ENCODE measurements at places on chromosomes 1 and 21.

GRCh38 chr21:35127026-35127425, 77.9 kb upstream of the RUNX1 start:
- DNase-seq: no peak

DNA sequence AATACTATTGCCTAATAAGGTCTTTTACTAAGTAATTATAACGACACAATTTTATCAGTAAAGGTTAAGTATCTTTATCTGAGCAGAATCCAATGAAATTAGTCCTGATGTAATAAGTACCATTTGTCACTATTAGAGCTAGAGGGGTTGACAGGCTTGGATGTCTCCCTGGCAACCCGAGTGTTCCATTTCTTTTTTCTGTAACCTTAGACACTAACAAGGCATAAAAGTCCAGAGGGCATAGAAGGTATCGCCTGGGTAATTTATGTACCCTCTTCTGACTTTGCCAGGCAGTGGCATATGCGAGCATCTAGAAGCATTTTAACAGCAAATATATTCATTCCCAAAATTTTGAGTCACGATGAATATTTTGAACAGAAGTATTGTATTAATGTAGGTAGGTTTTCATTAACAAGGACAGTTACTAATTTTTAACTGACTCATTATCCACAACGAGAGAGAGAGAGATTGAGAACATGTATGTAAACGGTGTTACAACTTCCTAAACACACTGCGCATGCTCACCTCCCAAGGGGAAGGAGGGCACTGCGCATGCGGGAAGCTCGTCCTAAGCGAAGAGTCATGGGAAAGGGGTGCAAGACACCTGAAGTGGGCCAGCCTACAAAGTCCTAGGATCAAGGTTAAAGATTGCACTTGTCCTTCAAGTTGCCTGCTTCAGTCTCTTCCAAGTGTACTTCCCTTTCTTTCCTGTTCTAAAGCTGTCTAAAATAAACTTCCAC, 423.9 kb downstream of the DSCAM start:
- DNase-seq: no peak

DNA sequence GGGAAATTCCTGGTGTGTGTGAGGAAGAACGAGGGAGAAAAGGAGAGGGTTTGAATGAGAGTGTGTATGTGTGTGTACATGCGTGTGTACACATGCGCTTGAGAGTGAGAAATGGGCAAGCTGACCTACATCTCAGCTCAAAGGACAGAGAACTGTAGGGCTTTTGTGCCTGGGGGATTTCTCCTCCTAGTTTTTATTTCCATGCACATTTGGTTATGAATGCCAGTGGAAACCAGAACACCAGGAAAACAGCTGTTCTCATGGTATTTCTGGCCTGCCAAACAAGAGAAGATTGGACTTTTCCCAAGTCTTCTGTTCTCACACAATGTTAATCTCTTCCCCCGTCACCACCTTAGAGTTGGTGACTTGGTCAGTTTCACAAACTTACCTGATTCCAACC, 45.2 kb downstream of the SLC44A3 start:
- DNase-seq: no peak

DNA sequence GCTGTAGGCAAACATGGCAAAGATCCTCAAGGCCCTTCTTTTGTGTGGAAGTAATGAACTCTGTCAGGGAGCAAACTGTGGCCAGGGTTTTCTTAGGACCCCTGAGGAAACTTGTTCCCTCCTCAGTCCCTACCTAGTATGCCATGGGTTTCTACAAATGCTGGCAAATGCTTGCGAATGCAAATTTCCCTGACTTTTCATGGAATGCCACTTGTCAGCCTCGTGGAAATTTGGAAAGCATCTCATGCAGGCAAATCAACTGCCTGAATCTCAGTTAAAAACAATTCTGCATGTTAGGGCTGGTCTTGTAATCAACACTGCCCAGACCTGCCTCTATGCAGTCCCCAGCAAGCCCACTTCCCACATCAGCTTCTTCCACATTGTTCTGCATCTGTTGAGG, 334.9 kb upstream of the AJAP1 start:
- DNase-seq: no peak

GRCh38 chr1:24918995-24919605, 11.0 kb downstream of the RUNX3 start:
- no peak for DNase-seq

DNA sequence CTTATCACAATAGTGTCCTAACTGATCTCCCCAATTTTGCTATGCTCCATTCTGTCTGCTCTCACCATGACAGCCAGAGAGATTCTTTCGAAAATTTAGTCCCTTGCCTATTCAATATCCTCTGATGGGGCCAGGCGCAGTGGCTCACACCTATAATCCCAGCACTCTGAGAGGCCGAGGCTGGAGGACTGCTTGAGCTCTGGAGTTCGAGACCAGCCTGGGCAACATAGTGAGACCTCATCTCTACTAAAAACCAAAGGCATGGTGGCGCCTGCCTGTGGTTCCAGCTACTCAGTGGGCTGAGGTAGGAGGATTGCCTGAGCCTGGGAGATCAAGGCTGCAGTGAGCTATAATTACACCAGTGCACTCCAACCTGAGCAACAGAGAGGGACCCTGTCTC, 16.1 kb upstream of the PDZK1IP1 start:
- no peak for DNase-seq

DNA sequence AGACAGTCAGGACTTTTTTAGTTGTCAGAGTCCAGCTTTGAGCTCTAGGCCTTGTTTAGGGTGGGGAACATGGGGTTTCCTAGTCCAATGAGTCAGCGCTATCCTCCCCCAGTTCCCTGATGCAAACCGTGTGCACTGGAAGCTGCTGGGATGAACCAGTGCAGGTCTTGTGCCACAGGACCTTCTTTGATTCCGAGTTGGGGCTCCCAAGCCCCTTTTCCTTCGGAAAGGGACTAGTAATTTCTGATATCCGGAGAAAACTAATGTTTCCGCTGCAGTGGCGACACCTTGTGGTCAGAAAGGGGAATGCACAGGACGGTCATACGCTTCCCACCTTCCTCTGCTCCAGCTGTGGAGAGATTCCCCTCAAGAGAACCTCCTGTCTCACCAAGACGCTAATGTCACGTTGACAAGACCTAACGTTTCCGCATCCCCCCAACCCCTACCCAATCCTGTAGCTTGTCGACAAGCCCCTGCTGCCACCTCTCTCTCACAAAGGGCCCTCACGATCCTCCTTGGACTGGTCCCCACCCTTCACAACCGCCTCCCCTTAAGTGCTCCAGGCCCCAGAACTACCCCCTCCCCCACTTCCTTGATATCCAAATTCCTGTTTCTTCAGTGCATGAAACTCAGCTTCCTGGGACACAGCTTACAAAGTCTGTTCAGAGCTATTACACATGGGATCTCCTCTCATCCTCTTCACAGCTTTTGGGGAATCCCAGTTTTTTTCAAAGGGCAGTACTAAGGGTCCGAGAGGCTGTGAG, 30.9 kb downstream of the GPA33 start:
- peak; percentile 69 for DNase-seq

DNA sequence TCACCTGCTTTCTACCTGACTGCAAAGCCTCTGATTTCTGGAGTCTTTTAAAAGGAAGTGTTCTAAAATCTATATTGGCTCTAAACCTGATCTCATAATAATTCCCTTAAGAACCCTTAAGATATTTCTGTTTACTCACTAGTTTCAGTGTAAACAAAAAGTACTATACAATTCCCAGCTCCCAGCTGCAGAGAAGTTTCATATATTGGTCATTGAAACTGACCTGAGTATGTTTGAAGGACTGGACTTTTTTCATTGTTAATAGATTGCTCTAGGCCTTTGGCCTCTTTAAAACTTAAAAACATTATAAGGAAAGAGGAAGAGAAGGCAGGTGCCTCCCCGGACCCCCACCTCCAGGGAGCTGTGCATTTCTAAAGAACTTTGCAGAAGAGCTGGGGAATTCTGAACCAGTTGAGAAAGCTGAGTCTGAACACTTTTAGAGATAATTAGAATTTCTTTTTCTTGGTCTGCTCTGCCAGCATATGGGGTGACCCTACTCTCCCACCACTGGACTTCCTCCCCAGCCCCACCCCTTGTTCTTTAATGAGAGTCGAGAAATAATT, 23.7 kb downstream of the CLIC6 start:
- no peak for DNase-seq

GRCh38 chr1:81554108-81554507, 246.6 kb upstream of the ADGRL2 start:
- DNase-seq: no peak

GRCh38 chr1:1370771-1371300, 4.2 kb downstream of the AURKAIP1 start:
- no peak for DNase-seq

DNA sequence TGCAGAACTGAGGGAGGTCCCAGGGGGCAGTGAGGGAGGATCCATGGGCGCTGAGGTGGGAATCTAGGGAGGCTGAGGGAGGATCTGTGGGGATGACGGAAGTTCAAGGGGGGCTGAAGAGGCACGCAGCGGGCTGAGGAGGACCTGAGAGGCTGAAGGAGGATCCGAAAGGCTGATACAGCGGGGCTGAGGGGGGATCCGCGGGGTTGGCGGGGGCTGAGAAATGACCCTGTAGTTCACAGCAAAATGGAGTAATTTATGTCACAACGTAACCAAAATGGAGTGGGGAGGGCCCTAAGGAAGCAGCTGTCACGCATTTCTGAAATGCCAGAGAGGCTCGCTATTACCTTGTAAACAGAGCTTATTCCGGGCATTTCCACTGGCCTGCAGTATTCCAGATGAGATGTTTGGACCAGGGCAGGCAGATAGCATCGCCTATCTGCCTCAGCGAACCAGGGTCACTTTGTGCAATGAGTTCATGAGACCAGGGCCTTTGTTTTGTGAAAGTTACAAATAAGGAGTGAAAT, 926 bp upstream of the MRPL55 start:
- no peak for DNase-seq

DNA sequence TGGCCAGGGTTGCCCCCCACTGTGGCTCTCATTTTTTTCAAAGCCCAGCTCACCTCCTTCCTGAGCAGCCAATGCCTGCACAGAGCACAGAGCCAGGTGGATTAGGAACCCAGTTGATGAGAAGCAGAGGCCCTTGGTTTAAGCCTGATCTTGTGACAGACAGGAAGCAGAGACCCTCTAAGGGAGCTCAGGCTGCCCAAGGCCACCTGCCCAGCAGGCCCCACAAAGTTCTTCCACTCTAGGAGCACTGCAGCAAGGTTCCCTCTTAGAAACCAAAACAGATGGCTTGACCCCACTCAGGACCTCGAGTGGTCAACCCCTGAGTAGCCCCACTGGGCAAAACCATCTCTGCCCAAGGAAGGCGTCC, 25.5 kb upstream of the PRSS38 start:
- no peak for DNase-seq

DNA sequence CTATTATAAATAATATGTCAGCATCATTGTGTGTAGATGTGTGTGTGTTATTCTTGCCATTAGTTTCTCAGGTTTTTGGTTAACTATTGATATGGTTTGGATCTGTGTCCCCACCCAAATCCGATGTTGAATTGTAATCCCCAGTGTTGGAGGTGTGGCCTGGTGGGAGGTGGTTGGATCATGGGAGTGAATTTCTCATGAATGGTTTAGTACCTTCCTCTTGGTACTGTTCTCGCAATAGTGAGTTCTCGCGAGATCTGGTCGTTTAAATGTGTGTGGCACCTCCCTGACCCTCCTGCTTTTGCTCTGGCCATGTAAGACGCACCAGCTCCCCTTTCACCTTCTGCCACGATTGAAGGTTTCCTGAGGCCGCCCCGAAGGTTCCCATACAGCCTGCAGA, 9.6 kb upstream of the POFUT2 start:
- no peak for DNase-seq

- no peak for DNase-seq
Measured at GRCh38 chr1:206419783-206420182, 50.5 kb upstream of the IKBKE start.

GRCh38 chr1:70462611-70463010, 51.5 kb downstream of the CTH start:
- no peak for DNase-seq

GRCh38 chr1:94621395-94621794, 79.8 kb upstream of the F3 start:
- DNase-seq: no peak

DNA sequence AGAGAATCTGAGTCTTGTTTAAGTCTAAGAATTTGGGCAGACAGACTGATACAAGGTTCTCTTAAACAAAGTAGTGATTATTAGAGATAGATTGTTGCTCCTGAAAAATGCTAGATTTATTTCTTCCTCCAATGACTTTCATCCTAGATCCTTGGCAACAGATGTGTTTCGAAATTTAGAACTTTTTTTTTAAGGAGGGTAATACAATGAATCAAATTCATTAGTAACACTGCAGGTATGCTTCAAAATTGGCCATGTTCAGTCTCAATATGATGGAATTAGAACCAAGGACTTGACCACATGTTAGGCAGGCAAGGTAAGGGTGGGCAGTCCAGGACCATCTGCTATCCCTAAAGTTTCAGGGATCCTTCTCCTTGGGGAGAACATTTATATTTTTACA, 4.5 kb upstream of the LCE1F start:
- DNase-seq: no peak

GRCh38 chr1:82534996-82535395, 734.3 kb downstream of the ADGRL2 start:
- no peak for DNase-seq

GRCh38 chr1:15628003-15628402, 10.7 kb downstream of the DDI2 start:
- no peak for DNase-seq

GRCh38 chr21:29208682-29209059, 78.2 kb downstream of the MAP3K7CL start:
- no peak for DNase-seq

DNA sequence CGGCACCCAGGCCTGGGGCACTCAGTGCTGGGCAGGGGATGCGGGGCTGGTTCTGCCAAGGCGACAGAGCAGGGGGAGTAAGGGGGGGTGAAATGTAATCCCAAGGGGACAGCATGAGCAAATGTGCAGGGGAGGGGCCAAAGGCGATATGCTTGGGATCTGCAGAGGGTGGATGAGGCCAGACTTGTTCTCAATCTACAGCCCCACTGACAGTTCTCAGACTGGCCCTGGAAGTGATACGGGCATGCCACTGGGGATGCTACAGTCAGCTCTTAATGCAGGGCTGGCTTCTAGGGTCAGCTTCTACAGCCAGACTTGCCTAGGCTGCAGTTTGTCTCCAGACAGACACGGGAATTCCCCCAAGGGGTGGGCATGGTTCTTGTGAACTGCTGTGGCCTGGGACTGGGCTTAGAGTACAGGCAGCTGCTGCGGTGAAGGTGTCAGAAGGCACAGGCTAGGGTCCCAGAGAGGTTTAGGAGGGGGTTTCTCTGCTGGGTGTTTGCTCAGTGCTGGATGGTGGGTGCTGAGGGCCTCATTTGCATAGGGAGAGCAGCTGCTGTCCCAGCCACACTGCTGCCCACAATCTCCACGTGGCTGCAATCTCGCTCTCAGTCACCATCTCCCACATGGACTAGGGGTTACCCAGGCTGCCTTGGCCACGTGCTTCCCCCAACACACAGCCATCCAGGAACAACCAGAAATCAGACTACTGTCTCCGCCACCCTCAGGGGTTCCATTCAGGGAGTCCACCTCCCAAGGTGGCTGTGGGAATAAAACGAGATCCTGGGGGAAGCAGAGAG, 190.1 kb downstream of the HIVEP3 start:
- DNase-seq: no peak

Measured in effector CD4-positive, alpha-beta T cell (primary cell).